Ammon's horn (tissue), 1 donor: ENCODE measurements at places on chromosomes 7 and 10.
A peak's percentile ranks its signal among the peaks of the same experiment; 100 is the strongest.

DNA sequence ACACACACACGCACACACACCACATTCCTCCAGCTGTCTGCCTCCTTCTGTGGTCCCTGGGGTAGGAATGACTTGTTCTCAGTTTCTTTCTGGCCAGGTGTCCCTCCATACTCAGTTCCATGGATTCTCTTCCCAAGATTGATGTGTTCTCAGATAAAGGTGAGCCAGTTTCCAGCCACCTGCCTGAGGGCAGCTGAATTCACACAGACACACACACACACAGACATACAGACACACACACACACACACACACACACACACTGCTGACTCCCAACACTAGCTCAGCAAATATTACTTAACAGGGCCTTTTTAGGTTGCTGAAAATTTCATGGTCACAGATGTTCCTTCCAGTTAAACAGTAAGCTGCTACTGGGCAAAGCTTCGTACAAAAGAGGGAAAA is 45.4 kb upstream of the GDF10 start:
- no peak for DNase-seq

GRCh38 chr7:139116999-139117398 is 7.5 kb upstream of the ZC3HAV1 start:
- no peak for DNase-seq

DNA sequence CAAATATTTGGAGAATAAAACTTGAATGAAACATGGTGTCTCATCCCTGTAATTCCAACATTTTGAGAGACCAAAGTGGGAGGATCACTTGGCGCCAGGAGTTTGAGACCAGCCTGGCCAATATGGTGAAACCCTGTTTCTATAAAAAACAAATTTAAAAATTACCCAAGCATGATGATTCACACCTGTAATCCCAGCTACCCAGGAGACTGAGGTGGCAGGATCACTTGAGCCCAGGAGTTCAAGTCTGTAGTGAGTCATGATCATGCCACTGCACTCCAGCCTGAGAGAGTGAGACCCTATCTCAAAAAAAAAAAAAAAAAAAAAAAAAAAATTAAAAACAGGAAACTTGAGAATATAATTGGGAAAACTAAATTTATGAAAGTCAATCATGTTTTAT is 481.1 kb downstream of the SEMA3D start:
- DNase-seq: no peak

DNA sequence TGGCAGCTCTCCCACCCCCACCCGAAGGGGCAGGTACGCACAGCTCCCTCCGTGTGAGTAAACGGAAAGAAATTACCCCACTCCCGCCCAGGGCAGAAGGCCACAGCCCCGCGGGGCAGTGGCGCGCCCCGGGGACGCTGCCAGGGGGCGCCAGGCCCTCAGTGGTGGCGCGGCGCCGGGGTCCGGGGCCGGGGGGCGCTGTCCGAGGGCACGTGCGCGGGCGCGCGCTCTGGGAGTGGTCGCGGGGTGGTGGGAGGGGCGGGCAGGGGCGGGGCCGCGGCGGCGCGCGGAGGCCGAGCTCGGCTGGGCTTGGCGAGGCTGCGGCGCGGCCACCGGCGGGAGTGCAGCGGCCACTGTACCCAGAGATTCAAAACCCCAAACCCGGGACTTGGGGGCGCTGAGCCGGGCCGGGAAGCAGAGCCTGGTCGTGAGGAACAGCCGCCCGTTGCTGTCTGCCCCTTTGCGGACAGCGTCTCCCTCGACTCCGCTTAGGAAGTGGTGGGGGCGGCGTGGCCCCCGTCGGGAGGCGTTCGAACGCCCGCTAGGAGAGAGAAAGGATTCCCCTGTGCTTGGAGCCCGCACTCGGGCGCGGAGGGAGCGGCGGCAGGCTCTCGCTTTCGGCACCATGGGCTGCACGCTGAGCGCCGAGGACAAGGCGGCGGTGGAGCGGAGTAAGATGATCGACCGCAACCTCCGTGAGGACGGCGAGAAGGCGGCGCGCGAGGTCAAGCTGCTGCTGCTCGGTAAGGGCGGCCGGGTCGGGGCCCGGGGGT is at the start of gene GNAI1:
Gene GNAI1 (plus strand): TSS at position 296 of the 773 bp plus-strand sequence. CDS start 330 bp downstream, at position 626.
- peak; percentile 74 for DNase-seq

DNA sequence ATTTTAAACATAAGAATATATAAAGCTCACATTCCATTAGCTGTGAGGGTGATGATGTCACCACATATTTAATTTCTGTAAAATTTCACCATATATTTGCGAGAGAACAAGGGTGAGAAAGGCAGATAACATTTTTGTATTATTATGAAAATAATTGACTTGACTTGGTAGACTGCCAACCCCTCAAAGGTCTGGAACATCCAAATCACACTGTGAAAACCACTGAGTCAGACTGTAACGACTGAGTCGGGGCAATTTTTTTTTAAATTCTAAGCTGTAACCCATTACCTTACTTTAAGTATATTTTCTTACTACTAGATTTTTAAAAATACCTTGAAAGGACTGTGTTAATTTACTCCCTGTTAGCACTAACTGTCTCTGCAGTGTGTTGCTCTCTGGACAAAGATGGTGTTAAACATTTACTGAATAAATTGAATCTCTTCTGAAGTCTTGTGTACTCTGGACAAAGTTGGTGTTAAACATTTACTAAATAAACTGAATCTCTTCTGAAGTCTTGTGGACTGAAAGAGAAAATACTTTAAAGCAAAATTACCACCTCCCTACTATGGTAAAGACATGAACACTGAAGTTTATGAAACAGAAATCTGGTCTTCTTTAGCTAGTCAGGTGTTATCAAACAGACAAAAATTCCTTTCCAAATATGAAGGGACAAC is 14.1 kb downstream of the PDZD8 start:
- no peak for DNase-seq

- DNase-seq: no peak
Observed at GRCh38 chr10:13039761-13040160, 38.2 kb upstream of the CCDC3 start.

DNA sequence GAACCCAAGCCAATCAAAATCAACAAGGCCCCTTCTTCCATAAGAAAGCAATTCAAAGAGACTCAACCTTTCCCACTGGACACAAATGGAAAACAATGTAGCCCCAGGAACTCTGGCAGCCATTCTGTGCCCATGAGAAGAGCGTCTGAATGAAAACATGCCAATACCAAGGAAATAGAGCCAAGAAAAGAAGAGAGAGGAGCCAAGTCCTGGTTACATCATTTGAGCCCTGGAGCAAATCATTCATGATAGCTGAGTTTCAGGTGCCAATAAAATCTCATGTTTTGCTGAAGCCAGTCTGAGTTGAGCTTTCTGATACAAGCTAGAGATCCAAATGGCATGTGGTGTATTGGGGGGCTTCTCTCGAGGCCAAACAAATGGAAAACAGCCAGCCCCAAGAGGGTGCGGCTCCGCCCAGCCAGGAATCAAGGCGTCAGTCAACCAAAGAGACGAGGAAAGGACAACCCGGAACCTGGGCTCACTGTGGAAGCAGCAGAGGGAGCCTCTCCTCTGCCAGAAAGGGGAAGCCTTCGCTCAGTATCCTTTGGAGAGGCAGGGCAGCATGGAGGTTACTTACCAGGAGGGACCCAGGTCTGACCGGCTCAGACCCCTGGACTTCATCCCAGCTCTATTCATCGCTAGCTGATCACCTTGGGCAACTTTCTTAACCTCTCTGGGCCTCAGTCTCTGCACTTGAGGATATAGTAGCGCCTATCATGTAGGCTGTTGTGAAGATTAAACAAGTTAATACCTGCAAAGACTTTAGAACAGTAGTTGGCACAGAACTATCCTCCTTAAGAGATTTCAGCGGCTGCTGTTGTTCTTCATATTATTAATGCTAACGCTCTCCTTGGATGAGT is 61.8 kb downstream of the OAT start:
- no peak for DNase-seq

DNA sequence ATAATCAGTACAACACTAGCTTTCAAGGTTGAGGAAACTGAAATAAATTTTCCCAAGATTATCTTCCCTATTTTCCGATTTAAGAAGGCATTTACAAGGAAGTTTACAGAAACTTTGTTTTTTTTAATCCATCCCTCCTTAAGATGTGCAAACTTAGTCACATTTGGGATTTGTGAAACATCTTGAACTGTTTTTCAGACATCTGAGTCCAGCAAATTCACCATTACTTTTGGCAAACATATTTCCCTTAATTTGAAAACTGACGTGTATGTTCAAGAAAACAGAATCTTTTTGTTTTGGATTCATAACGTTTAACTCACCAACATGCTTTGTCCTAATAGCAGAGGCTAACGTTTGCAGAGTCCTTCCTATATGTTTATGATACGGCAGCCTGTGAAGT is 19.5 kb downstream of the GLI3 start:
- no peak for DNase-seq

- DNase-seq: no peak
Observed at GRCh38 chr7:82926477-82926876, 236.2 kb downstream of the PCLO start.

- no peak for DNase-seq
Observed at GRCh38 chr10:121592155-121592890, 5.9 kb downstream of the FGFR2 start.

DNA sequence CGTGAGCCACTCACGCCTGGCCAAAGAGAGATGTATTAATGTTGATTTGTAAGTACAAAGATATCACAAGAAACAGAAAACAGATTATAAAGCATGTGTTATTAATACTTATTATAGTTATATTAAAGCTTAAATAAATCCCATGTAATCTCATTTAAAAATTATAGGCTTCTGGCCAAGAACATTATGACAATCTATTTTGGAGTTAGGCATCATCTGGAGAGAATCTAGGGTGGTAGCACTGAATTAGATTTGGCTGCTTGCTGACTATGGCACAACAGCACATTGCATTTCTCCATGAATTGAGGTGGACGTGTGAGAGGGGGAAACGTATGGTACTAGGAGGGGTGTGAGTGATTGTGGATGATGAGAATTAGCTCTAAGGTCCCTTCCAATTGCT is 16.8 kb upstream of the SLC16A12 start:
- DNase-seq: no peak

GRCh38 chr7:132390705-132391104 is 185.6 kb downstream of the PLXNA4 start:
- no peak for DNase-seq

GRCh38 chr10:69503001-69503895 is 52.0 kb downstream of the TSPAN15 start:
- DNase-seq: no peak

DNA sequence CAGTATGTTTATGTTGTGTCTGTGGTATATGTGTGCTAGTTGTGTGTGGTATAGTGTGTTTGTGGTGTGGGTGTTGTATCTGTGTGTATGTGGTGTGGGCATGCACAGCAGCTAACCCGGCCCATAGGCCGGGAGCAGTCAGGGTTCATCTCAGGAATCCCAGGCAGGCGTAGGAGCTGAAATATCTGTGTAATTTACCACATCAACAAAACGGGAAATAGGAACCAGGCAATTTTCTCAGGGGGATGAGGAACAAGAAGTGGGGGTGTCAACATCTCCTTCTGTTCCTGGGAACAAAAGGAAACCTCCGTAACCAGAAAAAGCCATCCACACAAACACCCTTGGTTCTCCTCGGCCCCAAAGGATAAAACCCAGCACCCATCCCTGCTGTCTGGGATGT is 24.5 kb upstream of the ZNF488 start:
- DNase-seq: no peak

GRCh38 chr7:134290286-134290685 is 26.4 kb downstream of the SLC35B4 start:
- DNase-seq: no peak

DNA sequence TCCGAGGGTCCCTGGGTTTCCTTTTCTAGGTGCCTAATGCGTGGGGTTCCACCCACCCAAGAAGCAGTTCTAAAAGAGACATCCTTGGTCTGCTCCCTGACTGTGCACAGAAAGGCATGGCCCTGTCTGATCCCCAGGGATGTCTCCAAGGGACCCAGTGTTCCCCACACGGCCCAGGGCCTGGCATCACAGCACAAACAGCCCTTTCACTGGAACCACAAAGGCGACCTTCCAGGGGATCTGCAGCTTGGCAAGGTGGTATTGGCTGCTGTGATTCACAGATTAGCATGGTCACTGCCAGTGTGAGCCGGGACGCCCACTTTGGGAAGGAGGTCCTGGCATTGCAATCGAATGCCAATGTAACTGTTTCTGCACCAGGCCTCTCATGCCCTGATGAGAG is 6.4 kb downstream of the KCNMA1 start:
- DNase-seq: peak; percentile 80

DNA sequence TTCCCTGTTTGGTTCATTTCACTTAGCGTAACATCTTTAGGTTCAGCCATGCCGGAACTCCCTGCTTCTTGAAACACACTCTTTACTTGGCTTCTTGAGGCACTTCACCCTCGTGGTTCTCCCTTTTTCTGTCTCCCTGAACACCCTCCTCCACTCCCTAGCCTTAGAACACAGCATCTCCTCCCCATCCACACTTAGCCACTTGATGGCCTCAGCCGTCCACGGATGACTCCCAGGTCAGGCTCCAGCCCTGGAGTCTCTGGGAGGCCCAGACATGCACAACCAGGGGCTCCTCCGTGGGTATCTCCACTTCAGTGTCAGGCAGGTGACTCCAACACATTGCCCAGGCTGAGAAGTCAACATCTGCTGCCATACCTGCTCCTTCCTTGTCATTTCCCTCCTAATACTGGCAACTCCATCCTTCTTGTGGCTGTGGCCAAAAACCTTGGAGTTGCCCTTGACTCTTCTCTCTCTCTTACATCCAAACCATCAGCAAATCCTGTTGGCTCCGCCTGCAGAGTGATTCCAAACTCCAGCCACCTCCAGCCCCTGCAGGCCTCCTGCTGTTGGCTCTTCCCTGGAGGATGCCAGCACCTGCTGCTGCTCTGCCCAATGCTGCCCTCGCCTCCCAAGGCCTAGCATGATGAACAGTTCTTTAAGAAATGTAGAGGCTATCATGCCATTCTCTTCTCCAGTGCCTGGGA is 8.4 kb upstream of the INMT start:
- DNase-seq: no peak

- DNase-seq: no peak
Observed at GRCh38 chr7:98779800-98780587, 89.8 kb downstream of the TMEM130 start.

- DNase-seq: no peak
Observed at GRCh38 chr10:109889867-109890266, 33.4 kb downstream of the XPNPEP1 start.

DNA sequence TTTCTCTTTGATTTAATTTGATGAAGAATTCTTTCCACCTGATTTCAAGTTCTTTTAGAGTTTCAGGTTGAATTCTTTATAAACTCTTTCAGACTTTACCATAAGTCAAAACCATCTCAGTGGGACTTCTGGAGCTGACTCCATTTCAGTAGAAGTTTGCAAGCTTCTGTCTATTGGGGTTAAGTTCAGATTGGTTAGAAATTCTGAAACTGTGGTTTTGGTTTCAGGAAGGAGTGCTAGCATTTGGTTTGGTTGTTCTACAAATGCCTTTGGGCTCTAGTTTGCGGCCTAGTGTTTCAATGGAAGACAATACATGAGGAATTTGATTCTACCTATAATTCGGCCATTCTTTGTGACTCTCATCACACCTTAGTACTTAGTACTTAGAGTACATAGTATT is 176.8 kb upstream of the RHOBTB1 start:
- no peak for DNase-seq
